ENCODE measurements at places on chromosomes 11 and 22. TPM values are rescaled to one million over a fixed set of nuclear protein-coding genes. Genes with fewer than 3 reads are reported as not detected.

NRXN2 gene
- total RNA-seq: not detected

P4HA3 gene
- not detected for total RNA-seq

OR52K2 gene
- total RNA-seq: not detected

TMA7B gene
- 0.96 TPM for total RNA-seq

DNA sequence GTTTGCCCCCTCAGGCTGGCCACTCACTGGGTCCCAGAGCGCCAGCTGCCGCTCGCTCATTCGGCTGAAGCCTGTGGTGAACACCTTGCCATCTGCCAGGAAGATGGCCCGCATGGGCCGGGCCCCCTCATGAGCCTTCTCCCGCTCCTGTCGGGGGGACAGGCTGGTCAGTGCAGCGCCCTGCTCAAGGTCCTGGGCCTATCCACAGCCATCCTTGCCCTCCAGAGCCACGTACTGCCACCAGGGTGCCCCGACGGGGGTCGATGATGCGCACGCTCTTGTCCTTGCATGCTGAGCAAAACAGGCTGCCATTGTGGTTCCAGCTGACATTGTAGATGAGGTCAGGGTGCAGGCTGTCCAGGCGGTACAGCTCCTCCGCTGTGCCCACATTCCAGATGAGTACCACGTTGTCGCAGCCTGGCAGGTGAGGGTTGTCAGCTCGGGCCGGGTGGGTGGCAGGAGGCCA is 2.1 kb downstream of the CORO1B start:
- DNase-seq: no peak

DNA sequence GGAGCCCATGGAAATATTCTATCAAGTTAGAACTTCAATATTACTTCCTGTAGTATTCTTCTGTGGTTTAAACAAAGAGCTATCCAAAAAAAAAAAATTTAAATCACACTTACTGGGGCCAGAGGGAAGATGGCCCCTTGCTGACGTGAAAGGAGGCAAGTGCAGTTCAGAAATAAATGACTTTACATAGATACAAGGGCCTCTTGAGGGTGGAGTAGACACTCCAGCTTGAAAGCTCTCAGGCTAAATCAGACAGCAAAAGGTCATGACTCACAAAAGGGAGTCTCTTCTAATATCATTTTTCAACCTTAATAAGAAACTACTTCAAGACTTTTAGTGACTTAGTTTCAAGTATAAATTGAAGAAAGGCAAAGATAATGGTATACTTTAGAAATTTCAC is 1160.3 kb downstream of the FAM181B start:
- DNase-seq: no peak

DNA sequence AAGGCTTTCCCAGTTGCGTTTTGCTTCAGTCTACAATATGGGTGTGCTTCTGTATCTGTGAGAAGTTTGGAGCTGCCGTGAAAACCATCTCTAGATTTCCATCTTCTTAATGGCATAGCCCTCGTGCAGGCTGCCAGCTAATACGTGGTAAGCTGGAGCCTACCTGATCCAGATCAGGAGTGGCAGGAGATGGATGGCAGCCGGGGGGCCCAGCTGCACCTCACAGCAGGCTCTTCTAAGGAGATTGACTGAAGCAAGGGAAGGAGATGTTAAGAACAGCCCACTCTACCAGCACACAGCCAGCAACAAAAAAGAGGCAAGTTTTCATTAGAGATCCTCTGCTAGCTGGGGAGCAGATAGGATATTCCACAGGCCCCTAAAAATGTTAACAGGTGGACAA is 115.5 kb downstream of the MSANTD4 start:
- no peak for DNase-seq

DNA sequence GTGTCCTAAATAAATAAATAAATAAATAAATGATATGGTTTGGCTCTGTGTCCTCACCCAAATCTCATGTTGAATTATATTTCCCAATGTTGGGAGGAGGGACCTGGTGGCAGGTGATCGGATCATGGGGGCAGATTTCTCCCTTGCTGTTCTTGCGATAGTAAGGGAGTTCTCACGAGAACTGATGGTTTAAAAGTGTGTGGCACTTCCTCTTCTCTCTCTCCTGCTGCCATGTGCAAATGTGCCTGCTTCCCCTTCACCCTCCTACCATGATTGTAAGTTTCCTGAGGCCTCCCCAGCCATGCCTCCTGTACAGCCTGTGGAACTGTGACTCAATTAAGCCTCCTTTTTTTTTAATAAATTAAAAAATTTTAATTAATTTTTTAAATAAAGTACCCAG is 138.2 kb downstream of the FBXO7 start:
- no peak for DNase-seq

GRCh38 chr11:15772981-15773380 is 583.4 kb downstream of the SOX6 start:
- no peak for DNase-seq

GRCh38 chr11:70548976-70549375 is 150.6 kb downstream of the CTTN start:
- DNase-seq: no peak

All from activated CD4-positive, alpha-beta T cell treated with anti-CD3 and anti-CD28 coated beads, Interleukin-2, amount 10 ng/mL, durations not matched to agents 24 days and 14 days (primary cell).